ENCODE measurements at places on chromosomes 13 and 19. TPM values are rescaled to one million over a fixed set of nuclear protein-coding genes. Genes with fewer than 3 reads are reported as not detected.

FFAR2 gene
- not detected for total RNA-seq

UBE2L5 gene
- not detected for total RNA-seq

ZNF878 gene
- 0.66 TPM for total RNA-seq

PSG11 gene
- not detected for total RNA-seq

PRR19 gene
- total RNA-seq, result 2.4 TPM

PEX11G gene
- total RNA-seq, result 1.3 TPM

RPS5 gene
- total RNA-seq, result 971 TPM

ADPRHL1 gene
- total RNA-seq, result 2.8 TPM
